ENCODE measurements at places on chromosomes 12 and 14.

DNA sequence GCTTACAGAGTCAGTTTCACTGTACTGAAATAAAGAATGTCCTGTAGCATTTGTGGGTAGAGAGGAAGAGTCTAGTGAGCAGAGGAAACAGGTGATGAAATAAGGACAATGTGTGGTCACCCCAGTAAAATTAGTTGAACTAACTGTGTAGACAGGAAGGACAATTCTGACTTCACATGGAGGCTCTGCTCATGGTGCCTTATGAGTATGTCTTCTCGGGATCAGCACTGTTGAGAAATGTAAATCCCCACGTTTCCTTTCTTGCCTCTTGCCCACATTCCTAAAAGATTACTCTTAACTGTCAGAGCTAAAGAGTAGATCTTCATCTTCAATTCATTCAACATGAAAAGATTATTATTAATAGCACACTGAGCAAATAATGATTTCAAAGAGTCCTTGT lies 113.2 kb upstream of the FLRT2 start:
- DNase-seq, result no peak

DNA sequence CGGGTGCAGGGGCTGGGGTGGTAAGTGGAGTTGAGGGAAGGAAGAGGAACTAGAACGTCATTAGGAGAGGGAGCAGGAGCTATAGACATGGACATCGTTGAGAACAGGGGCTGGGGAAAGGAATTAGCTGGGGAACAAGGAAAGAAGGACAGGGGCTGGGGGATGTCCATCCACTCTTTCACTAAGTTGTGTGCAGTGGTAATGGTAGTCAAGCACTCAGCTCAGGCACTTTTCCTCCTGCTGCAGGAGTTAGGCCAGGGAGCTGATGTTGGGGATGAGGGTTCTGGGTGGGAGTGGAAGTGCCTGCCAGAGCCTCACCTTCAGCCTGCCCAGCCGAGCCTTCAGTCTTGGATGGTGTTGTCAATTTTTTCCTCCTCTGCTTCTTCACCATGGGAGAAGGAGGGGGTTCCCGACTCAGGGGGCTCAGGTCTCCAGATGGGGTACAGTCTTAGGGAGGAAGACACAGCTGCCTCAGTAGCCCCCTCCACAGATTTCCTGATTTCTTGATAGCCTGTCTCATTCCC lies 9.2 kb downstream of the AGAP2 start:
- DNase-seq, result no peak

DNA sequence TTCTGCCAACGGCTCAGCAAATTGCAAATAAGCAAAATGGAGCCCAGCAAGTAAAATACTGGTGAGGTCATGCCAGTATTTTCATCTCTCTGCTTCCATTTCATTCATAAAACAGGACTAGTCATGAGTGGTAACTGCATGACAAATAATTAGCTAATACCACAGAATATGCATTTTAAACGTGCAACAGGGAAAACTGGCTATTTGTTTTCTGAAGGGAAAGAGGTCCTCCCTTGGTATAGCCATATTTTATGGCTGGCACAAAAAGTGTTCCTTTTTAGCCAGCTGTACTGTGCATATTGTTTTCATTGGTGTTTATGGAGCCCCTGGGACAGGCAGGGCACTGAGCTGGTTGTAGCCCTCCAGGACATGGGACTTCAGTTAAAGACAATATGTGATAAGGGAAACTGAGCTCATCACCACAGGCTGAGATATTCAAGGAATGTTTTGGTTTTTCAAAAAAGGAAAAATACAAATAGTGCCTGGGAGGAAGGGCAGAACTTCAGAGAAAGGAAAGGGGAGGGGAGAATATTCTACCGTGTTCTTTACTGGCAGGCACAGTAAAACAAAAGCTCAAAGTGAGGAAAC lies 26.1 kb upstream of the FOXN3 start:
- DNase-seq, result no peak

DNA sequence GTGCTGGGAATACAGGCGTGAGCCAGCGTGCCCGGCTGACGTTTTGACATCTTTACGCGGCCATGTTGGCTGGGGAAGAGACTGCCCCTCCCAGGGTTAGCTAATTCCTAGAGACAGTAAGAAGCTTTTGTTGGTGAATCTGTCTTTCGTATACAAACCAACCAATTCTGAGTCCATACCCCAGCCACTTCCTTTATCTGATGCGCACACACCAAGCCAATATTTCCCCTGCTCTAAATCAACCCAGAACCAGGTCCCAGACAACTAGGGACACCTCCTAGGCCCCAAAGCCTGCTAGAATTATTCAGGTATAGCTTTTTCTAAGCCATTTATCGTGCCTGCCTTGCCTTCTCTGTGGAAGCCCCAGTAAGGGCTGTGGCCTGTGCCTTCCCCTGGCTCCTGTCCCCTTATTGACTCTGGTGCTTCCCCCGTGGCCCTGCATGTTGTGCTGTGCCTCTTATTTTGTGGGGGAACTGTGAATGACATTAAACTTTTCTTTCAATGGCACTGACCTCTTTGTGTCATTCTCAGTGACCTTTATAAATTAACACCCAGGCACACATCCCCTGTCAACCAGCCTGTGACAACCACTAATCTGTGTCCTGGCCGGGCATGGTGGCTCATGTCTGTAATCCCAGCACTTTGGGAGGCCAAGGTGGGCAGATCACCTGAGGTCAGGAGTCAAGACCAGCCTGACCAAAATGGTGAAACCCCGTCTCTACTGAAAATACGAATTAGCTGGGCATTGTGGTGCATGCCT lies 10.7 kb upstream of the EVL start:
- no peak for DNase-seq

GRCh38 chr14:45633220-45633984 lies 380.4 kb upstream of the MIS18BP1 start:
- no peak for DNase-seq

- no peak for DNase-seq
Measured at GRCh38 chr12:47762850-47763465, 4.3 kb upstream of the RAPGEF3 start.

- DNase-seq, result no peak
Measured at GRCh38 chr12:5371631-5372030, 60.3 kb upstream of the NTF3 start.

DNA sequence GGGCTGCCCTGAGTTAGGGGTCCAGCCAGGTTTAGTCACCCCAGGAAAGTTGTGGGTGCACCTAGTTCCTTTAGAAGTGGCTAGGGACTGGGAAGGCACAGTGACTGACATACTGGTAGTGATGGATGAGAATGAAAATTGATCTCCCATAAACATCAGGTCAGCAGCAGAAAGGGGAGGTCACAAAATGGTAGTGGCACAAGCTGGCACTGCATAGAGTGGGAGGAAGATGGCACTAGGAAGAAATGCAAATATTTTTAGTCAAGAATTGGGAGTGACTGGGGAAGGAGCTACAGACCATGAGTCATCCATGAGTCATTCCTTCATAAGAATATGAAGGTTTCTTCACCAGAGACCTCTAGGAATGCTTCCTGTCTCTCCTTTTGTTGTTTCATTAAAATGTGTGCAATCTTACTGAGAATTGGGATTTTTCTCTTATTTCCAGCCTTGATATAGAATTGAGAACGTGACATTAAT lies 198.3 kb upstream of the AMIGO2 start:
- DNase-seq, result no peak

DNA sequence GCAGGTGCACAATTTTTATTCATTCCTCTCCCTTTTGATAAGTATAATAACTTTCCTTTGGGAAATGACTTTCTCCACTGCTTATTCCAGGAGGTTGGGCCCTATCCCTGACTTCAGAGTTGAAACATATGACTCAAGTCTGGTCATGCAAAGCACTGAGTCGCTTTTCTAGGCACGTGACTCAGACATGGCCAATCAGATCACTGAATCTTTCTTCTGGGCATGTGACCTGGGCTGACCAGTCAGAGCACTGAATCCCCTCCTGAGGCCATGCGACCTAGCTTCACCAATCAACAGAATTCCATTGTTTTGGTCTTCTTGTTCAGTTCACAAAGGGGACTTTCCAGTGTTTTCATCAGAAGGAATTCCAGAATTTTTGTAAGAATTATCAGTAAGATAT lies 377.1 kb upstream of the KITLG start:
- no peak for DNase-seq

- DNase-seq, result no peak
Measured at GRCh38 chr12:61871485-61871810, 388.8 kb upstream of the USP15 start.

DNA sequence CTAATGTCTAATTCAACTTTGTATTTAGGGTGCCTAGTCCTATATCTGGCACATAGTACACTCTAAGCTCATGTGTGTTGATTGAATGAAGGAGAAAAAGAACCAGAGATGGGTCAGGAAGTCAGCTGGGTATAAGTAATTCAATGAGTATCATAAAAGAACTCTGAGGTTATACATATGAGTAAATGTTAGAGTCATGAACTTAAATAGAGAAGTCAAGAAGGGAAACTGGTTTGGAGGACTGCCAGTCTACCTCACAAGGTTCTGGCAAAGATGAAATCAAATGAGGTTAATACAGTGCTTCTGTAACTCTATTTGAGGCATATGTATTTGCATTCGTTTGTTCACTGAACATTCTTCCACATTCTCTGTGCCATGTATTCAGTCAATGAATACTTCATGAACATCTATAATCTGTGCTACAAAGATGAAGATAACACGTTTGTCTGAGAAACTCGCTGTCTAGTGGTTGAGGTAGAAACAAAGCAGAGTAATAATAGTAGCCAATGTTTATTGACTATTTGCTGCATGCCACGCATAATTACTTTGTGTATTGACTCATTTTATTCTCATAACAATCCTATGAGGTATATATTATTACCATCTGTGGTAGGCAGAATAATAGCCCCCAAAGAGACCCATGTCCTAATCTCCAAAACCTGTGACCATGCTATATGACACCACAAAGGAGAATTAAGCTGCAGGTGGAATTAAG lies 88.9 kb downstream of the PTGER2 start:
- no peak for DNase-seq

Measured in right kidney (tissue), 9 donors.